Activated CD4-positive, alpha-beta T cell treated with anti-CD3 and anti-CD28 coated beads, Interleukin-2, amount 10 ng/mL, durations not matched to agents 24 days and 14 days (primary cell): ENCODE measurements at places on chromosomes 11 and 22. TPM values are rescaled to one million over a fixed set of nuclear protein-coding genes. Genes with fewer than 3 reads are reported as not detected.
A peak's percentile ranks its signal among the peaks of the same experiment; 100 is the strongest.

DNA sequence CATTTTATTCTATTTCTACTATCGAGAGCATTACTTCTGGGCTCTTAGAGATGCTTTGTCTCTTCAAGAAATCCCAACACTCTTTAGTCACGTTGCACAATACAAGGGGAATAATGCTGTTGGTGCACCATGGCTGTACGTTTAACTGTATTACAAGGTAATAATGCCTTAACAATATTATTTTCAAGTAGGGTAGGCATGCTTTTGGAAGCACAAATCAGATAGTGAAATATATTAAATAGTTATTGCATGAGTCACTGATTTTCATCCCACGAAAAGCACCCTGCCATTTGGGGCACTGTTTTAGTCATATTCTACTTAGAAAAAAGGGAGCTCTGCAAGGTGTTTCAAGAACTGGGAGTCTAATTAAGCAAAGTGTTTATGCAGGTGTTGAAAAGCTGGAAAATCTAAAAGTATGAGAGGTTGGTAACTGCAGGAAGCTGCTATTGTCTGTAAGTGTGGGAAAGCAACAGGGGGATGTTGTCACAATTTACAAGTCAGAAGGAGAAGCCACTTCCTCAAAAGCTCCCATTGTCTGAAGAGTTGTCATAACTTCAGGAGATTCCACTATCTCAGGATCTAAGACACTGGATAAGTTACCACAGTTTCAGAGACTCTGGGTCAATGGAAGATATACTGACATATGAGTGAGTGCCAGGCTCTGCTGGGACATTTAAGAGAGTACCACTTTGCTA is 218.2 kb downstream of the JRKL start:
- no peaks in the 10 kb centered on the region for H3K27me3 ChIP-seq
- no peaks in the 10 kb centered on the region for H3K36me3 ChIP-seq
- DNase-seq, result no peak
- H3K27ac ChIP-seq, result no peak overlapping the region
- H3K4me1 ChIP-seq, result no peaks in the 10 kb centered on the region
- no peak overlapping the region for H3K4me3 ChIP-seq

DNA sequence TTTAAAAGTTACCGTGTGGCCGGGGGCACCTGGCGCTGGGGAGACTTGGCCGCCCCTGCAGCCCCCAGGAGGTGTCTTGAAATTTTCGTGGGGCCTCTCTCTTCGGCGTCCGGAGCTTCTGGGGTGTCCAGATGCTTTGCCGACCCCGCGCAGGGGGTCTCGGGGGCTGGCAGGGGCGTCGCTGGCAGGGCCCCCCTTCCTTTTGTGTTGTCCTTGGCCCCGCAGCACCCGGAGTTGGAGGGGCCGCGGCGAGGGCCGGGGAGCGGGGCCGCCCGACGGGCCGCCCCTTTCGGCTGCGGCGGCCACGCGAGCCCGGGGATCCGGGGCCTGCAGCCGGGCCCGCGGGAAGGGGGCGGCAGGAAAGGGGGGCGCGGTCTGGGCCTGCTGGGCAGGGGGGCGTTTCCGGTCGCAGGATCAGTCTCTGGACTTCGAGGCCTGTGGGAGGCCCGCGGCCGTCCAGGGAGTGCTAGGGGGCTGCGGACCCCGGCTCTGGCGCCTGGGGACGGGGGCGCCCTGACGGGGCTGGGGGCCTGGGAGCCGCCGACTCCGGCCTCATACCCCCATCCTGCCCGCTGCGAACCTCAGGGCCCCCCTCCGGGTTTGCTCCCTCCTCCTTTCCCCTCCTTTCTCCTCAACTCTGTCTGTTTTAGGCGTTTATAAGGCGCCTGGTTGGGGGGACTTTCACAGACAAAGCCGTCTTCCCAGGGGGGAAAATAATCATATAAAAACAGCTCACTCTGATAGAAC is 869 bp downstream of the ZC3H7B start:
- peak overlapping the region; percentile 69 for H3K4me3 ChIP-seq
- H3K27ac ChIP-seq, result peak overlapping the region; percentile 70
- no peaks in the 10 kb centered on the region for H3K27me3 ChIP-seq
- H3K36me3 ChIP-seq, result peaks cover 8% of the 10 kb centered on the region
- DNase-seq, result peak; percentile 66

GRCh38 chr11:12358302-12359188 is 18.8 kb upstream of the PARVA start:
- no peak overlapping the region for H3K4me3 ChIP-seq
- no peak for DNase-seq
- H3K36me3 ChIP-seq, result peaks cover 8% of the 10 kb centered on the region

DNA sequence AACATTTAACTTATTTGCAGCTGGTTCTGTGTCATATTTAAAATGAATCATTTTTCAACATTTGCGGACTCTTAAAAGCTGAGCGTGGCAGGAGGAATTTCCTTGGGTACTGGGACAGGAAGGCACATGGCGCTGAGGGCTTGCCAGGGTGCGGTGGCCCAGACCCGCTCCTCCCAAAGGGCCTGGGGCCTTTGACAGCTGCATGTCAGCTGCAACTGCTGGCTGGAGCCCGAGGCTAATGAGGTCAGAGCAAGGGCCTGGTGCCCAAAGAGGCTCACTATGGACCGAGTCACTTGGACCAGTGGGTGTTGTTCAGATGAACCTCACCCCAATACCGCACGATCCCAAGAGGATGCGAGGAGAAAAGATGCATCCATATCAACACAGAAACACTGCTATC is 326.9 kb downstream of the CTTN start:
- no peak overlapping the region for H3K4me3 ChIP-seq
- no peaks in the 10 kb centered on the region for H3K4me1 ChIP-seq
- H3K27me3 ChIP-seq, result peaks cover 1% of the 10 kb centered on the region
- DNase-seq, result no peak

- H3K27ac ChIP-seq, result no peak overlapping the region
- no peak overlapping the region for H3K4me3 ChIP-seq
- H3K27me3 ChIP-seq, result no peaks in the 10 kb centered on the region
- no peaks in the 10 kb centered on the region for H3K36me3 ChIP-seq
- no peak for DNase-seq
These were observed 287.0 kb downstream of the FAT3 start for GRCh38 chr11:92511522-92512203.

The CATSPERZ gene
- not detected in 2 replicates for total RNA-seq

GRCh38 chr11:75149766-75150465 is 991 bp upstream of the SLCO2B1 start:
- H3K4me3 ChIP-seq, result no peak overlapping the region
- H3K27me3 ChIP-seq, result peaks cover 8% of the 10 kb centered on the region
- peaks cover 22% of the 10 kb centered on the region for H3K4me1 ChIP-seq
- DNase-seq, result no peak

DNA sequence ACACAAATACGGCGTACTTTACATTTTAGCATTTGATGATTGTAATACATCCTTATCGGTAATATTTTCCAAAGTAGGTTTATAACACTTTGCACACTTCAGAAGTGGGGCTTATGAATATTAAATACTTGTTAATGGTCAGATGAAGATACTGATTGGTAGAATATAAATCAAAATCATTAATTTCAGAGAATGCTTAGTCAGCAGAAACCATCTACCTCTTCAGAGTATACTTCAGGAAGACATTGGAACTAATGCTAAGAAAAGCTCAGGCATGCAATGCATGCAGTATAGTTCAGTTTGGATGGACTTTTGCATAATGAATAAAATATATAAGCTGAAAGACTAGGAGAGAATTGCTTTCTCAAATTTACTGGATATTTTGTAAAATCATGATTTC is 19.7 kb upstream of the TECTA start:
- peaks cover 3% of the 10 kb centered on the region for H3K4me1 ChIP-seq
- no peak overlapping the region for H3K4me3 ChIP-seq
- H3K36me3 ChIP-seq, result peaks cover 4% of the 10 kb centered on the region
- H3K27me3 ChIP-seq, result no peaks in the 10 kb centered on the region
- no peak for DNase-seq
- H3K27ac ChIP-seq, result no peak overlapping the region

- no peaks in the 10 kb centered on the region for H3K27me3 ChIP-seq
- H3K4me3 ChIP-seq, result no peak overlapping the region
- H3K4me1 ChIP-seq, result no peaks in the 10 kb centered on the region
- no peak overlapping the region for H3K27ac ChIP-seq
- DNase-seq, result no peak
- H3K36me3 ChIP-seq, result no peaks in the 10 kb centered on the region
These were observed 1100.9 kb downstream of the DLG2 start for GRCh38 chr11:84526250-84526649.

GRCh38 chr11:103923451-103923931 is 112.9 kb upstream of the DDI1 start:
- no peaks in the 10 kb centered on the region for H3K27me3 ChIP-seq
- no peaks in the 10 kb centered on the region for H3K36me3 ChIP-seq
- no peaks in the 10 kb centered on the region for H3K4me1 ChIP-seq
- H3K4me3 ChIP-seq, result no peak overlapping the region

DNA sequence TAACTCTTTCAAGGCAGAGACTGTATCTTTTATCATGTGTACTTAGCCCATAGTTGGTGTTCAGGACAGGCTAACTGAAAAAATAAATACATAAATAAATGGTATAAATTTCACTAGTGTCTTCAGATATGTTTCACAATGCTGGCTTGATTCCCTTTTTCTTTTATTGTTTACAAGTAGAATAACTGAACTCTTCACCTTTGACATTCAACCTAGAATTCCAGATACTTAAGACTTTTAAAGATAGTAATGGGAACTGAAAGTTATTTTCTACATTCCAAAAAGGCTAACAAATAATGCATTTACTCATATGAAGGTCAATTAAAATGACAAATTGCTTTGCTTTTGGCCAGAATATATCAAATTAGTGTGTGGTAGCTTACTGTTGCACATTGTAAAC is 411.3 kb upstream of the TENM4 start:
- DNase-seq, result no peak
- H3K27ac ChIP-seq, result no peak overlapping the region
- no peaks in the 10 kb centered on the region for H3K27me3 ChIP-seq
- H3K4me1 ChIP-seq, result no peaks in the 10 kb centered on the region
- H3K4me3 ChIP-seq, result no peak overlapping the region

DNA sequence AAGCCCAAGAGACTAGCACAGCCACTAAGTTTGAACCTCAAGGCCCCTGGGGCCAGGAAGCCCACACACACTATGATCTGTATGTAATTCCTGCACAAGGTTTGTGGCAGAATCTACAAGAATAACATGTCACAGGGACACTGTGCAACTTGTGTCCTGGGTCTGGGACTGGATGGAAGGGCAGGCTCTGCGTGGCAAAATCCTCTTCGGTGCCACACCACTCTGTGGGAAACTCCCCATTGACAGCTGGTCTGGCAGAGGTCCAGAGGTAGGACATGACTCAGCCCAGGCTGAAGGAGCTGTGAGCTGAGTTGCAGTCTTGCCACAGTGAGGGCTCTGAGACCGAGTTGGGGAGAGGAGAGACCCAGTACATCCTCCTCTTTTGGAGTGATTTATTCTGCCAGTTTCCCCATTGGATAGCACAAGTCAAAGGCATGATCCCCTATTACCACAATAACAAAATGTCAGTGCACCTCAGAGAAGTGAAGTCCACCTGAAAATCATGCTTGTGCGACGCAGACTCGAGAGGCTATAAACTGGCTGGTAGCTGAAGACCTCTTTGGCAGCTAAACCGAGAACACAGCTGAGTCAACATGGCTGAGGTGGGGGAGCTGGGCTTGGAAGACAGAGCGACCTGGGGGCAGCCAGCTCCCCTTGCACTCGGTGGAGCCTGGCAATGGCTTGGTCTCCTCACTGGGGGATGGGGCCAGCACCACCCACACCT is 23.3 kb upstream of the SERPIND1 start:
- DNase-seq, result no peak
- peaks cover 22% of the 10 kb centered on the region for H3K36me3 ChIP-seq
- H3K27me3 ChIP-seq, result no peaks in the 10 kb centered on the region

The VWCE gene
- total RNA-seq, result 10.6 and 12.4 TPM in 2 replicates

The NAALAD2 gene
- not detected in 2 replicates for total RNA-seq

GRCh38 chr11:116576526-116576925 is 196.3 kb downstream of the BUD13 start:
- H3K4me1 ChIP-seq, result no peaks in the 10 kb centered on the region
- peaks cover 35% of the 10 kb centered on the region for H3K27me3 ChIP-seq
- DNase-seq, result no peak
- no peaks in the 10 kb centered on the region for H3K36me3 ChIP-seq
- H3K27ac ChIP-seq, result no peak overlapping the region

DNA sequence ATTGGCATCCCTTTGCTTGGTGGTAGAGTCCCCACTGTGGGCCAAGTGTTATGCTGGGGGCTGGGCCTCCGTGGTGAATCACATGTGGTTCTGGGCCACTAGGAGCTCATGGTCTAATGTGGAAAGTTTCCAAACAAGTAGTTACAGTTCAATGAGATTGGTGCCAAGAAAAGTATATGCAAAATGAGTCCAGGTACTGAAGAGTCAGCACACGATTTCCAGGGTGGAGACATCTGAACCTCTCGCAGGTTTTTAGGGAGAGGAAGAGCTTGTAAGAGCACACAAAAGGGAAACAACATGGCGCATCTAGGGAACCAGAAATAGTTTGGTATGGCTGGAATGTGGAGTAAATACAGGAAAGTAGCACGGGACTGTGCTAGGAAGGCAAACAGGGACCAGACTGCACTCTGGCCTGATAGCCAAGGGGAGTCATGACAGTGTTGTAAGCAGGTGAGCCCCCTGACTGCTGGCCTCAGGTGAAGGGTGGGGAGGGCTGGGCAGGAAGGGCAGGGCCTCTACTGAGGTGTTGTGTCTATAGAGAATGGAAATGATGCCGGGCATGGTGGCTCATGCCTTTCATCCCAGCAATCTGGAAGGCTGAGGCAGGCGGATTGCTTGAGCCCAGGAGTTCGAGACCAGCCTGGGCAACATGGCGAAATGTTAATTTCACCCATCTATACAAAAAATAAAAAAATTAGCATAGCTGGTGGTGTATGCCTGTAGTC is 12.6 kb downstream of the POLR2F start:
- no peak overlapping the region for H3K27ac ChIP-seq
- no peaks in the 10 kb centered on the region for H3K27me3 ChIP-seq
- H3K4me1 ChIP-seq, result peaks cover 4% of the 10 kb centered on the region
- DNase-seq, result no peak
- H3K36me3 ChIP-seq, result peaks cover 42% of the 10 kb centered on the region
- no peak overlapping the region for H3K4me3 ChIP-seq

DNA sequence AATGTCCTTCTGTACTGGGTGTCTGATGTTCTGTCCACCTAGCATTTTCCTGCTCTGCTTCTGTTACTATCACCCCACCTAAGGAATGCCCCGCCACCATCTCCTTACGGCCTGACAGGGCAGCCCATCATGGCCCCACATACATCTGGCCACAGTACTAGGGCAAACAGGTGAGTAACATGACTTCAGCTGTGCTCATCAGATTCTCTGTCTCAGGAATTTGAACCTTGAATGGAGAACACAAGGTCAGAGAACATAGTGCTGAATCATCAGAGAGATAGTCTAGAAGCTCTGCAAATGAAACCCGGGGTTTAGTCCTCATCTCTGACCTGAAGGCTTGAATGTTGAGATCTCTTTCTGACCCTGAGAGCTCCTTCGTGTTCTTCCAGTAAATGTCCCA is 32.4 kb downstream of the ZC3H12C start:
- H3K36me3 ChIP-seq, result no peaks in the 10 kb centered on the region
- H3K4me3 ChIP-seq, result no peak overlapping the region
- no peaks in the 10 kb centered on the region for H3K4me1 ChIP-seq
- no peak for DNase-seq
- peaks cover 20% of the 10 kb centered on the region for H3K27me3 ChIP-seq

The TREH gene
- not detected in 2 replicates for total RNA-seq

GRCh38 chr11:96322775-96323641 is 20.0 kb downstream of the MAML2 start:
- DNase-seq, result no peak
- no peaks in the 10 kb centered on the region for H3K27me3 ChIP-seq
- peaks cover 17% of the 10 kb centered on the region for H3K4me1 ChIP-seq
- H3K4me3 ChIP-seq, result no peak overlapping the region
- H3K36me3 ChIP-seq, result peaks cover 39% of the 10 kb centered on the region

The GAS2 gene
- total RNA-seq, result 1.4 and 2.0 TPM in 2 replicates
